ENCODE measurements at places on chromosomes 16 and 17. TPM values are rescaled to one million over a fixed set of nuclear protein-coding genes. Genes with fewer than 3 reads are reported as not detected.

Gene PYY
- total RNA-seq = not detected

Gene HBZ
- total RNA-seq = 38.7 TPM

Gene KRTAP2-3
- total RNA-seq = not detected

Gene FAM83G
- 10.3 TPM for total RNA-seq
